ENCODE measurements at places on chromosomes 4 and X. TPM values are rescaled to one million over a fixed set of nuclear protein-coding genes. Genes with fewer than 3 reads are reported as not detected.

DNA sequence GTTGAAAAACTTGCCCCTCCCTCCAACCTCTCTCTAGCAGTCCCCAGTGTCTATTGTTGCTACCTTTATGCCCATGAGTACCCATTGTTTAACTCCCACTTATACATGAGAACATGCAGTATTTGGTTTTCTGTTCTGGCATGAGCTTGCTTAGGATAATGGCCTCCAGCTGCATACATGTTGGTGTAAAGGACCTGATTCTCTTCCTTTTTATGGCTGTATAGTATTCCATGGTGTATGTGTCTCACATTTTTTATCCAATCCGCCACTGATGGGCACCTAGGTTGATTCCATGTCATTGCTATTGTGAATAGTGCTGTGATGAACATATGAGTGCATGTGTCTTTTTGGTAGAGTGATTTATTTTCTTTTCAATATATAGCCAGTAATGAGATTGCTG is 50.0 kb upstream of the GPC4 start:
- no peak for DNase-seq

DNA sequence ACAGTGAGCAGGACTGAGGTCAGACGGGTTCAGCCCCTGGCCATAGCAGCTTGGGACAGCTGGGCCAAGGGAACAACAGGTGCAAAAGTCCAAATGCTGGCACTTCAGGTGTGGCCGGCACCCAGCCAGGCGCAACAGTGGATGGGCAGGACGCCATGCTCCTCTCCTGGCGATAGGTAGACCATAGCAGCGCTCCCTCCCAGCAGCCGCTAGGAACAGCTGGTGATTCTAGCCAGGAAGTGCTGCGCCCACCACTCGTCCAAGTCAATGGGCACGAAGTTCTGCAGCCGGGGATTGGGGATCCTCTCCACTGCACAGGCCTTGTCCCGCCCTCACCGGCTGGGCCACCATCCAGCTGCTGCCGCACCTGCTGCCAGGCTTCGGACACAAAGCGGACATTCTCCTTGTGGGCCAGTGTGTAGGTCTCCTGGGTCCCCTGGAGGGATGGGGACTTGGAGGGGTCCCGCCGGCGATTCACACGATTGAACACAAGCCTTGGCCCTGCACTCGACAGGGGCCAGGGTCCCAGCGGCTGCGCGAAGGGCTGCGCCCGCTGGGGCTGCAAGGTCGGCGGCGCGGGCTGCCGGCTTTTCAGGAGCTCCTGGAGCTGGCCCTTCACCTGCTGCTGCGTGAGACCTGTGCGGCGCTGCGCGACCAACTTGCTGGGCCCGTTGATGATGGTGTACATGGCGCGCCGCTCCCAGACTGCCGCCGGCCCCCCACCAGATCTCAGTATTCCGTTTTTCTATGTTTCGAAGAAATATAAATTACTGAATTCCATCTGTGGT is 227.5 kb upstream of the STK26 start:
- no peak for DNase-seq

GRCh38 chr4:156021298-156021697 is 67.6 kb upstream of the CTSO start:
- no peak for DNase-seq

- DNase-seq: peak; percentile 56
Measured at GRCh38 chr4:150769248-150769647, 187.3 kb downstream of the MAB21L2 start.

DNA sequence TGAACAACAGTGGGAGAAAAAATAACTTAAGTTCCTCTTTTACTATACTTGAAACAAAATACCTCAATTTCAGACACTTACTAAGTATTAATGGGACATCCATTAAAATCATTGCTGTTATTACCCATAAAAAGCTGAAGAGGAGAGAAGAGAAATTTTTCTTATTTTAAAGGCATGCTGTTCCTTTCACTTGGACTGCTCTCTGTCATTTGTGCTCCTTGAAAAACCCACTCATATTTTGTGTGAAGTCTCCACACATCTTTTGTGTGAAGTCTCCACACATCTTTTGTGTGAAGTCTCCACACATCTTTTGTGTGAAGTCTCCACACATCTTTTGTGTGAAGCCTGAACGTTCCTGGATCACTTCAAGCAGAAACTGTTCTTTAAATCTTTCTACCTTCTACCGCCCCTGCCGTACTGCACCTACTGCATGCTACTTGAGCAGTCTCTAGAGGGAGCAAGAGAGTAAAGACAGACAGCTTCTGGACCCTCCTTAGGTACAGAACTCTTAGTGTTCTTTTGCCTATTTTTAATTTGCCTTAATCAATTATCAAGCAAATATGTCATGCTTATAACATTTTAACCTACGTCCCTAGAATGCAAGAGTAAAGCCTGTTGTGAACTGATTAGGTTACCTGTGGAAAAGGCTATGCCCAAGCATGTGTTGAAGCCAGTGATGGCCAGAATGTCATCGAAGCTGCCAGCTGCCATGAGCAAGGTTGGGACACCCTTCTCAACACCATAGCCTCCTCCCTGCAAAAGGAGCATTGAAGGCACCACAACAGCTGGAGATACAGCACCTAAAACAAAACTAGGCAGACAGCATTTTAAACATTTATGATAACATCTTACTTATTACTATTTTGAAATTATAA is 27.1 kb upstream of the SLC9B1 start:
- peak; percentile 19 for DNase-seq

DNA sequence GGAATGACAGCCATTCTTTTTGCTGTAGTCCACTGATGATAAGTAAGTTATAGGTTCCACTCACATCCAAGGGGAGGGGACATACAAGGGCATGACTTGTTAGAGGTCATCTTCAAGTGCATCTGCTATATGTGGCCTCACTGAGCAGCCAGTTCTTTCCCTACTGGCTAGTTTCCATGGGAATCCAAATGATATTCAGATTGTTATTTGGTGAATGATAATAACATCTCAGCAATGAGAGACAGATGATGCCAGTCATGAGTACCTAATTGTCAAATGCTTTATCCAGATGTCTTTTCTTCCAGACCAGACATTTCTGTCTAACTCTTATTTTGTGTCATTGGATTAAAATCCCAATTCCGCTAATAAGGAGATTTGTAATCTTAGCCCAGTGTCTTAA is 460.4 kb upstream of the BOD1L1 start:
- no peak for DNase-seq

DNA sequence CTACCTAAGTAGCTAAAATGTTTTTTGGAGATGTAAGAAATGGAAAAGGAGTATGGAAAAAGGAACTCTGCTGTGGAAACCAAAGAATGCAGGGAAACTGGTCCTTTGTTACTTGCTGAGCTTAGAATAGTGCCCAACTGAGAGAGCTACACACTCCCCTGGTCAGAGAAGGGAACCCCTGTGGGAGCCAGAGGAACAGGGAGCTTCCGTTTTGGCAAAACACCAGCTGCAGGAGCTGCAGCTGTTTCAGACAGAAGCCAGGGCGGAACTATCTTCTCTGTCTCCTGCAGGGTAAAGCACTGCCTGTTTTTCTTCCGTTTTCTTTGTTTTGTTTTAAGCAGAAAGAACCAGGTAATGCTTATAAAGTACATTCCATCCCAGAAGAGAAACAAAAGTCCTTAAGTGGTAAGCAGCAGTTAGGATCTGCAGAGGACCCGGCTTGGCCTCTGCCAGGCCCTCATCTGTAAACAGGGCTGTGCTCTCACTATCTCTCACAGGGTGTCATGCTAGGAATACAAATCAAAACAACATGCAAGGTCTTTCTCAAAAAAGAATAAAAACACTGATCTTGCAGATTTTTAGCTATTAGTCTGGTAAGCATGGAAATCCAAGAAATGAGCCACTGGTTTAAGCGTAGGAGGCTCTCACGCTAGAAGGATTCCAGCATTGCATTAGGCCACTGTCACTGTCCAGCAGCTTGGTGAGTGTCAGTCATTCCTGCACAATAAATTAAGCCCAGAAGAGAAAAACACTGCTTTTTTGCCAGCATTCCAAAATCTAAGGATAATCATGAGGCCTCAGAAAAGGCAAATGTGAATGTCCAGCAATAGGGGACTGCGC is 76.1 kb downstream of the CHST7 start:
- DNase-seq: peak; percentile 4

- DNase-seq: no peak
Measured at GRCh38 chrX:139563251-139563650, 32.7 kb downstream of the F9 start.

DNA sequence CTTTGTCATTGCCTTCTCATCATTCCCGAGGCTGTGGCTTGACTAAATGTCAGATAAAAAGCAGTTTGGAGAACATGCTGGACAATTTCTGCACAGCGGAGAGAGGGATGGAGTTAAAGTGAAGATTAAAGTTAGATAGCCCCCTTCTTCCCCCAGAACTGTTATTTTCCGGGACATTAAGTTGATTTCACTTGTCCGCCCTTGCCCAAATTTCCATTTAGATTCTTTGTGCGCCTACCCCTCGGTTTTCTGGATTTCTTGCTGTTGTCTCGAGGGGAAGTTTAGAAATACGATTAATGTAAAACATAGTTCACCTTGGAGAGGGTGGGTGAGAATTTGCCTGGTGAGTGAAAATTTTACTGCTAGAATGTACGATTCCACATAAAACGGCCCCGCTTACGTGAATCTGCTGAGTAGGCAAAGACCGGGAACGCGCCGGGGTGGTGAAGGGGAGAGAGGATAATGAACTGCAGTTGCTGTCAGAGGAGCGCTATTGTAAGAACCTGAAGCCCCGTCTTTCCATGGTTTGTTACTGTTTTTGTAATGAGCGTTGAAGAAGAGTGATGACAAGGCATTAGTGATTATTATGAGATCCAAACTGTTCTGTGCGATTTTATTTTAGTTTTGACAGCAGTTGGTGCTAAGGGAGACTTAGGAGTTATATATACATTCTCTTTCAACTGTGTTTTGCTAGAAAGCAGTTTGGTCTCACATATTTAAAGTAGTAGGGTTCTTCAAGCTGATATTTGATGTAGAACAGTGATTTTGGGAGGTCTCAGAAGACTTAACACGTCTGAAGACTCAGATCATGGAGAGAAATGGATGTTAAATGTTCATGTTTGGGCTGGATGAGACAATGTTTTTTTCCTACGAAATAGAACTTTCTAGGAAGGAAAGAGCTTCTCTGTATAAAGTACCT is 73.0 kb downstream of the AFF1 start:
- DNase-seq: peak; percentile 55

GRCh38 chrX:1481636-1482529 is 29.2 kb upstream of the ASMTL start:
- no peak for DNase-seq

GRCh38 chr4:100707786-100708185 is 190.0 kb upstream of the EMCN start:
- DNase-seq: no peak

DNA sequence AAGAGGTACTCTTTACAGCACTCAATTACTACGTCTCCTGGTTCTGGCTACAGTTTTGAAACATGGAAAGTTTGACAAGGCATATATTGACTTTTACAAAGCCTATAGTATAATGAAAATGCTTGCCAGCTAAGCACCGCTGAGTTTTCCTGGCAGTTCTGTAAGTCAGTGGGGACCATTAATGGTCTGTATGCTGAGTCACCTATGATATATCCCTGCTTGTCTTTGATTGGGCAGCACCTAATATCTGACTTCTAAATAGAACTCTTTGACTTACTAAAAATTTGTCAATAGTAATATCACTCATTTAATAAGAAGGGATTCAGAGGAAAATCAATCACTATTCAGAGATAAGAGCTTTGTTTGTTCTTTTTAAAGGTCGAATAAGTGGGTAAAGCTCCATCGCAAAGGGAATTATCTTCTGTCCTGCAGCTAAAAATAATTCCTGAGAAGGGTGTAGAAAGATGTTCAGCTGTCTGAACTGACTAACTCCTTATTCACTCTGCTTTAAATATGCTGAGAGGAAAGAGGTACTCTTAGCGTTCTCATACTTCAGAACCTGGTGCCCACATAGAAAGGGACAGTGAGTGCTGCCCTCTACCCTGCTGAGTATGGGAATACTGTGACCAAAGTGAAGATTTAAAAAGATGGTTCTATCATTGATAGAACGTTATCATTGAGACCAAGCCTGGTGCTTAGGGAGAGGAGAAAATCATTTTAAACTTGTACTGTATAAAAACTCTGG is 959 bp downstream of the SMPX start:
- DNase-seq: no peak

DNA sequence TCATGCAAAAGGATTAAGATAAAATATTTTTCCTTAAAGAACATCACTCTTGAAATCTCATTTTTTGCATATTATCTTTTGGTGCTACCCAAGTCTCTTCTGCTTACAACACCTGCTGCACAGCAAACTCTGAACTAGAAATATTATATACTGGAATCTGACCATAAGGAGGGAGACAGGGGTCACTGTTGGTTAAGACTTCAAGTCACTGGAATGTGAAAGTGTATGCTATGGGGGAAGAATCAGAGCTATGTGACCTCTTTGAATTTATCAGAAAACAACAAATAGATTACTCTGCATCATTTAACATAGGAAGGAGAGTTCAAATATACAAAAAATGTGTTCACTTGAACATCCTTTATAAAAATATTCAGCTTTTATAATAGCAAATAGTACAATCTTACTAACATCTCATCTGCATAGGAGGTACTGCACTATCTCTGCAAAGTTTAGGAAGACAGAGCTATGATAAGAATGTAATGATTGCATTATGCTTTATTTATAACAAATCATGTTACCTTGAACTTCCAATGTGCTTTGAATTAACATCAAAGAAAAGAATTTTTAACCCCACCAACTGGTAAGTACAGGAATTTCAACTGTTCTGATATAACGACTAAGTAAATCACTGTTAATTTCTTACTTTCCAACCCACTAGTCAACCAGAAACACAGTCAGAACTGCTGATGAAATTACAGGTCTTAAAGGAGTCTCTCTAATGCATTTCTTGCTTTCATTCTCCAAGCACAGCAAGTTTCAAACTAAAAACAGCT is 69.8 kb downstream of the ZNF827 start:
- no peak for DNase-seq

- no peak for DNase-seq
Measured at GRCh38 chr4:122623637-122624166, 2.8 kb upstream of the IL21 start.

GRCh38 chrX:20664131-20664530 is 397.4 kb upstream of the RPS6KA3 start:
- DNase-seq: no peak

GRCh38 chrX:2439613-2440012 is 61.2 kb downstream of the DHRSX start:
- DNase-seq: no peak

GRCh38 chrX:63466690-63467089 is 115.6 kb upstream of the SPIN4 start:
- no peak for DNase-seq

SMPX gene
- polyA plus RNA-seq: 4.9 TPM

MUC7 gene
- not detected for polyA plus RNA-seq

PPA2 gene
- polyA plus RNA-seq: 96.4 TPM

FRMD7 gene
- polyA plus RNA-seq: not detected

TMEM164 gene
- polyA plus RNA-seq: 44.6 TPM

CCDC120 gene
- polyA plus RNA-seq: 27.3 TPM
